ENCODE measurements at places on chromosomes 3 and 15.
A peak's percentile ranks its signal among the peaks of the same experiment; 100 is the strongest.

GRCh38 chr3:65953881-65954733, 84.6 kb downstream of the MAGI1 start:
- no peak for DNase-seq

DNA sequence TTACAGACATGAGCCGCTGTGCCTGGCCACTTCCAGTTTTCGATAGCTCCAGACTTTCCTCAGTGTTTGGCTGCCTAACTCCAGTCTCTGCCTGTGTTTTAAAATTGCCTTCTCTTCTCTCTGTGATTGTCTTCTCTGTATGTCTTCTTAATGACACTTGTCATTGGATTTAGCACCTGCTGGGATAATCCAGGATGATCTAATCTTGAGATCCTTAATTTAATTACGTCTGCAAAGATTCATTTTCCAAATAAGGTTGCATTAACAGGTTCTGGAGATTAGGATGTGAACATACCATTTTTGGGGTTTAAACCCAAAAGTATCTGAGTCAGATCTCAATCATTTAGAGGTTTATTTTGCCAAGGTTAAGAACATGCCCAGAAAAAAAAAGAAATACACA, 222.2 kb upstream of the PDZRN3 start:
- DNase-seq: no peak

DNA sequence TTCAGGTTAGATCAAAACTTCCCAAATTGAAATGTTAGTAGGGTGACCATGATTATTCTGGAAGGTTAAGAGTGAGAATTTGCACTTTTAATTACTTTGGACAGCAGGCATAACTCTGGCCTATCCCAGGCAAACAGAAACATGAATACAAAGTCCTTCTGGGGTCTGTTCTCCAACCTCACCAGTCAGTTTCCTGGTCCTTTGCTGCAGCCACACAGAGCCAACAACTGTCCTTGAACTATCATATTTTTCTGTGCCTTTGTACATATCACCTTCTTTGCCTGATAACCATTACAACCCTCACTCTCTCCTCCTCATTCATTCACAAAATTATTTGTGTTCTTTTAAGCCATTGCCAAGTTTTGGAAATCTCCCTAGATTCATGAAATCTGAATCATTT, 126.0 kb upstream of the GBE1 start:
- no peak for DNase-seq

GRCh38 chr15:89836267-89837133, 21.8 kb upstream of the ANPEP start:
- no peak for DNase-seq

GRCh38 chr15:43493703-43494472, 932 bp upstream of the TP53BP1 start:
- DNase-seq: no peak

DNA sequence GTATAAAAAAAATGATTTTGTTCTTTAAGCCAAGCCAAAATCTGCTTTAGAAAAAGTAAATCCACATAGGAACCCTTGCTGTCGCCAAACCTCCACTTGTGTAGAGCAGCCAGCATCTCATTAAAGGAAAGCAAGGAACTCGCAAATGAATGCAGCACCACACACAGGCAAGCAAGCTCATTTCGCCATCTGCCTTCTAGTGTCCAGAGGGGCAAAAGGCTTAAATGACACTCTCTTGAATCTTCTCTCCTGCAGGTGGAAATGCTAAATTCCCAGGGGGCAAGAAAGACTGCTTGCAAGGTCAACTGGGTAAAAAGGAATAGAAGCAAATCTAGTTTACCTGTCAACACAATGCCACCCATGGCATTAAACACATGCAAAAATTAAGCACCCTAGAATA, 2.4 kb downstream of the MB21D2 start:
- DNase-seq: no peak

- DNase-seq: no peak
These were observed 18.4 kb downstream of the SPATA12 start for GRCh38 chr3:57078635-57079473.

DNA sequence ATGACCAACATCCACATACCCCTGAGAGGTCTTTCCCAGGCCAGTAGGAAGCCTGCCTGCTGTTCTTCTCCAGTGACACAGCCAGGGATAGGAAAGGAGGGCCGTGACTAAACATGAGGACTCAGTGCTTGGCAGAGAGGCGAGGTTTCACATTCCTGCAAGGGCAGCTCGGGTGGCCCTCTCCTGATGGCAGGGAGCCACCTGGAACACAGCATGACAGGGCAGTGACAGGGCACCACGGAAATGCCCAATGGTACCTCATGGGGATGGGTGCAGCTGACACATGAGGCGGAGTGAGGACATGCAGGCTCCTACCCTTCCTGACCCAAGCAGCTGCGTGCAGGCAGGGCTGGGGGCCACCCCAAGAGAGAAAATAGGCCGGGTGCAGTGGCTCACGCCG, 7.4 kb upstream of the TGM5 start:
- DNase-seq: no peak

GRCh38 chr3:63328365-63328764, 50.3 kb downstream of the SYNPR start:
- DNase-seq: no peak

GRCh38 chr3:61946570-61947324, 385.4 kb downstream of the PTPRG start:
- no peak for DNase-seq

DNA sequence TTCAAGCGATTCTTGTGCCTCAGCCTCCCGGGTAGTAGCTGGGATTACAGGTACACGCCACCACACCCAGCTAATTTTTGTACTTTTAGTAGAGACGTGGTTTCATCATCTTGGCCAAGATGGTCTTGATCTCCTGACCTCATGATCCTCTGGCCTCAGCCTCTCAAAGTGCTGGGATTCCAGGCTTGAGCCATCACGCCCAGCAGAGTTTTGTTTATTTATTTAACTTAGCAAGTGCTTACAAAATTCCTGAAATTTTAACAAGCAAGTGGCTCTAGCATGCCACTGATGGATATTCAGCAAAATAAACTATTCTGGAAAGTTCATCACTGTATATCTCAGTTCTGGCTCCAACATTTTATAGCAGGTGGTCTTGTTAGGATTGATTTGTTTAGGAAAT, 585.9 kb downstream of the OTOL1 start:
- no peak for DNase-seq

DNA sequence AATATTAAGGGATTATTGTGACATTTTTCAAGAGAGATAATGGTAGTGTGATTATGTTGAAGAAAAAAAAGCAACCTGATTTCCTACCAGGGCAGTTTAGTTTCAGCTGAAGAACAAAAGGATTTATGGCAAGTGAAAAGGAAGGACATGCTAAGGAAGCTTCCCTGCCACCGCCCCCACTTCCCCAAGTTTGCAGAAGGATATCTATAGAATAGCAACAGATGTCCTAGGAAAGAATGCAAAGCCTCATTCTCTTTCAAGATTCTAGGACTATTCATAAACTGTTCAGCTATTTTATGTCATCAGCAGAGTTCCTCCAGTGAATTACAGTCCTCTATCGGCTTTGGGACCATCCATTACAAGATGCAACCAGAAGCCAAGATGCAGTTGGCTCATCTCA, 160.8 kb downstream of the SATB1 start:
- no peak for DNase-seq

GRCh38 chr15:63369781-63370180, 11.9 kb downstream of the CA12 start:
- no peak for DNase-seq

- DNase-seq: no peak
These were observed 38.6 kb upstream of the HES1 start for GRCh38 chr3:194097141-194097882.

DNA sequence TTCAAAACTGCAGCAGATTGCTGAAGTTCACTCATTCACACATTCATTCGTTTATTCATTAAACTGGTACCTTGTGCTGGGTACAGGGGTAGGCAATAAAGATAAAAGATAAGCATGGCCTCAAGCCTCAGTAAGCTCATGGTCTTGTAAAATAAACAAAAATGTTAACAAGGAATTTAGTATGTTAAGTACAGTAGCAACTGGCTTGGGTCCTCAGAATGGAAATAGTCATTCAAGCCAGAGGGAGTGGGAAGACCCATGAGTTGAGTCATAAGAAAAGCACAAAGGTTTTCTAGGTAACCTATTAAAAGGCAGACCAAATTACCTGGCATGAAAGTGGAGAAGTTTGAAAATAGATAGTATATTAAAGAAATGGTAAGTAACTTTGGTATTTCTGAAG, 163.3 kb downstream of the CDIN1 start:
- no peak for DNase-seq

GRCh38 chr15:52438047-52438446, 90.6 kb downstream of the MYO5A start:
- DNase-seq: no peak

DNA sequence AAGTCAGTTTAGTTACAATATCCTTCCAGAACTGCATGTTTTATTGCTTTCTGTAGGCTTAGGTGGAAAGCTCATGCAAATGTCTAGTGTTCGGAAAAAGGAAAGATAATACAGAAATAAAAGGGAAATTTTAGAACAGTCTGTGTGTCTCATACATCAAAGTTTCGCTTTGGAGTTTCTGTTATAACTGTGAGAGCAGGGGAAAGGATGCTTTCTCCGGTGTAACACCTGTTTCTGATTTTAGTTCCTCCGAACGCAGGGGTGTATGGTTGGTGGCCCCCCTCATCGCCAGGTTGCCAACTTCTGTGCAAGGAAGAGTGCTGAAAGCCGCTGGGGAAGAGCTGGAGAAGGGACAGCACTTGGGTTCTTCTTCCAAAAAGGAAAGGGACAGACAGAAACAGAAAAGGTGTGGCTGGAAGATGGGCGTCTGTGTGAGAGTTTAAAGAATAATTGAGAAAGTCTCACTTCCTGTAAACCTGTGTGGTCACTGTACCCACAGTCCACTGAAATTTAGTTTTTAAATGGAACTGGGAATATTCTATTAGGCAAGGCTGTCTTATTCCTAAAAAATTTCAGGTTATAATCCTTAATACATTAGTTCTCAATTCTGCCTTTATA, 6.7 kb downstream of the P2RY12 start:
- no peak for DNase-seq

DNA sequence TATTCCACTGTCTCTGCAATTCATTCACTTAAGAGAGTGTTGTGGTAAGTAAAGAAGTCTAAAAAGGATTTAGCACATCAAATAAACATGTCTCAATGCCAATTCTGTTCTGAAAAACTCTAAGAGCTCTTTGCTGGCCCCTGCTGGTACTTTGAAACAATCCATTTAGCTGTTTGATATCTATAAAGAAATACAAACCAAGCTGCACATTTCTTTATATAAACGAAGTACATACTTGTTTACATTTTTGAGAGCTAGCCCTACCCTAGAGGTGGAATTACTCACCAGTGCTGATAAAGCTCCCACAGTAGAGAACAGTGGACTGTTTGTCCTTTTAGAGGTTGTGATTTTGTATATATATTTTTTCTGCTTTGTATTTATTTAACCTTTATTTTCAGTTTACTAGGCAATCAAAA, 75.5 kb downstream of the NEDD4 start:
- peak; percentile 14 for DNase-seq

DNA sequence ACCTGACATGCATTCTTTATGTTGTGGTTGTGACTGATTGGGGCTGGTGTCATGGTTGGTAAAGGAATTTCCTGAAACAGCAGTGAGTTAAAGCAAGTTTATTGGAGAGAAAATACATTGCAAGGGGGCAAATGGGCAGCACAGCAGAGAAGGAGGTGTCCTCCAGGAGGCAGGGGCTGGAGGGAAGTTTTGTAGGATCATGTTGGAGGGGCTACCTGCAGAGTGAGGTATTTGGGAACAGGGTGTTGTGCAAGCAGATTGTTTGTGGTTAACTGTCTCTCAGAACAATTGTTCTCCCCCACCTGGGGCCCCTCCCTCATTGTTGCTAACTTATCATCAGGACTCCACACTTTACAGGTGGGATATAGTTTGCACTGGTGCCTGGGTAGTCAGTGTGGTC, 196.0 kb downstream of the NSUN3 start:
- DNase-seq: no peak

DNA sequence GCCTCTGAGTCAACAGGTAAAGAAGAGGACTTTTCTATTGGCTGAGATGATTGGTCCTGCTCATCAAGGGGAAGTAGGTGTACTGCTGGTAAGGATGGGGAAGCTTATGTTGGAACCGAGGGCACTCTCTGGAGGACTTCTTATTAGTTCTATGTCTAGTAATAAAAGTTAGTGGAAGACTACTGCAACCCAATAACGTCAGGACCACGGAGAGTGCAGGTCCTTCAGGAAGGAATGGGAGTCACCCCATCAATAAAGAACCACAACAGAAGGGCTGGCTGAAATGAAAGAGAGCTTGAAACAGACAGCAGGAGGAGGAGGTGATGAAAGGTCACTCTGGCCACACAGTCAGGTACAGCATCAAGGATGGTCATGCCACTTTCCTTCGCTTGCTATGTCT, 68.8 kb upstream of the PRR23E start:
- DNase-seq: no peak

DNA sequence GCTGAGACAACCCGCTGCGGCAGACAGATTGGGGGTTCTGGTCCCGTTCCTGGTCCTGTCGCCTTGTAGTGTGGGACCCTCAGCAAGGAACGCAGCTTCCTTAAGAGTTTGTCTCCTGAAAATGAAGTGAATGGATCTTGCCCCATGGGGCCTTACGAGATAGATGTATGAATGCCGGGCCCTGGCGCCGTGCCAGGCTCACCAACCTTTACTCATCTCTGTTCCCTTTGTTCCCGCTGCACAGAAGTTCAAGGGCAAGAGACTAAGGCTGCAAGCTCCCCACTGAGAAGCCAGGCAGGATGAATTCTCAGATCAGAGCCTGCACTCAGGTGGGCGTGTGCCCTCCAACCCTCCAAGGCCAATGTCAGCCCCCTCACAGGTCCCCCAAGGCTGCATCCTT, 162.7 kb upstream of the IQSEC1 start:
- DNase-seq: peak; percentile 14

- DNase-seq: no peak
These were observed 1.1 kb upstream of the ST6GAL1 start for GRCh38 chr3:186929186-186929585.

- no peak for DNase-seq
These were observed 90.0 kb downstream of the GAP43 start for GRCh38 chr3:115713284-115713683.

DNA sequence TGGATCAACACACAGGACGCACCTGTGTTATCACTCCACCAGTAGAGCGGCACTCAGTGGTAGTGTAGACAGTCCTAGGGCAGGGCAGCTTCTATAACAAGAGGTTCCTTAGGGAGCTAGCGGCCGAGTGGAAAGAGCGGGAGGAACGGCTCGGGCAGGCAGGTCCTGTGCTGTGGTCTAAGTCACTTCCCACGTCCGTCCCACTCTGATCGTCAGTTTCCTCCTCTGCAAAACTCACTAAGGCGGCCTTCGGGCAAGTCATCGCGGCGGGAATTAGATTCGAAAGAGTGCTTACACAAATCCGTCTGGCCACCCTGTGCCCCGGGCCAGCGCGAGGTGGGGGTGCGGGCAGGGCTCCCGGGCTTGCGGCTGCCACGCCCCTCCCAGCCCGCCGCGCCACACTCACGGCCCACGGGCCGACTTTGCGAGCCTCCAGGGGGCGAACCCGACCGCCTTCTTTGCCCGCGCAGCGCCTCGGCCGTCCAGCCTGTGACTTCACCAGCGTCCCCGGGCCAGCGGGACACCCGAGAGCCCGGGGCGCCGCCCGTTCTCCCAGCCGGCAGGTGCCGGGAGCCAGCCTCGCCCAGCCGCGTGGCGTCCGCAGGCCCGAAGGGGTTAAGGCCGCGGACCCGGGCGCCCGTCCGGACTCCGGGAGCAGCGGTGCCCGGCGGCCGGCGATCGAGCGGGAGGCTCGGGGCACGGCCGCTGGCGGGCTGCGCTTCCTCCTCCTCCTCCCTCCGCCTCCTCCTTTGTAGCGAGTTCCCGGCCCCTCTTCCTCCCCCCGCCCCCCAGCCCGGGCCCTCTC, 416 bp upstream of the CORO2B start:
- peak; percentile 28 for DNase-seq

All from activated CD8-positive, alpha-beta T cell treated with anti-CD3 and anti-CD28 coated beads for 36 hours (primary cell).